Activated CD4-positive, CD25-positive, alpha-beta regulatory T cell treated with anti-CD3 and anti-CD28 coated beads, Interleukin-2, amount 50 U/mL, for 24 hours (primary cell): ENCODE measurements at places on chromosomes 16 and 17.

DNA sequence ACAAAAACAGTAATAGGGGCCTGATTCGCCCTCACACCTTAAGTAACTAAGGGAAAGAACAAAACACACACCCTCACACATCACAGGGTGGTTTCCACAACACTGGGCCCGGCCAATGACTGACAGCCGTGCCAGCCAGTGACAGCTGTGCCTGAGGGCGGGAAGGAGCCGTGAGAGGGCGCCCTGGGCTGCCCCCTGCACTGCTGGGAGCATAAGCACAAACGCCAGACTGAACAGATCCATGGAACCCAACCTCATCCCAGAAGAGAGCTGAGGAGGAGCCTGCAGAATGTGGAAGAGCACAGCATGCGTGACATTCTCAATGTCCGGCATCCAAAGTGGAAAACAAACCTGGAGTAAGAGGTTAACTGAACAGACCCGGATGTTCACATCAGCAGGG lies 16.0 kb downstream of the CSNK1D start:
- peak; percentile 100 for ATAC-seq

DNA sequence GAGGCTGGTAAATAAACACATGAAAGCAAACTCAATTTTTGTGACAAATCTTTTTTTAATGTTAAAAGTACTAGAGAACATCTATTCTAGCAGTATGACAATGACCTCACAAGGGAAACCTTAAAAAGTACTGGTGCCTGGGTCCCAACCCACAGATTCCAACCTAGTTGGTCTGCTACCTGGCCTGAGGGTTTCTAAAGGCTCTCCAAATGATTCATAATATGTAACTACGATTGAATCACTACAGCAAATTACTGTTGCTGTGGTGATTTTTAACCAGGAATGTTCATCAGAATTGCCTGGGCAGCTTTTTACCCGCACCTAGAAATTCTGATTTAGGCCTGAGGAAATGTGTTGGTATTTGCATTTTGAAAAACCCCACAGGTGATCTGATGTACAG lies 26.1 kb downstream of the CDR2 start:
- ATAC-seq, result no peak

GRCh38 chr16:57245472-57246113 lies 534 bp downstream of the ARL2BP start:
- no peak for ATAC-seq

GRCh38 chr17:49375544-49375943 lies 13.5 kb upstream of the ZNF652 start:
- ATAC-seq, result no peak

DNA sequence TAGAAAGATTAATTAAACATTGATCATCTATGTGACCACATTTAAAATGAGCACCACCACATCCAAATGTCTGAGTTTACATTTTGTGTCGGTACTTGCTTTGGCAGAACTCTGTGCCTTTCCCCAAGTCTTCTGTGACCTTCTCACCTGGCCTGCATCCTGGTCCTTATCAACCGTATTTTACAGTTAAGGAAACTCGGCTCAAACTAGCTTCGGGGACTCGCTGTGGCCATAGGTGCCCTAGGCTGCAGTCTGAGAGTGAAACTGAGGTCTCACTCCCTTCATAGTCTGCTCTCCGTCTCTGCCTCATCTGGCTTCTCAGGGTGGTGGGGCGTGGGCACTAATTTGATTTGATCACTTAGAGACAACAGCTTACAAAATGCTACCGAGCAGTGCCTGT lies 555.5 kb downstream of the WWOX start:
- no peak for ATAC-seq

GRCh38 chr16:15741207-15741871 lies 91.3 kb downstream of the NDE1 start:
- ATAC-seq, result no peak

GRCh38 chr17:69646729-69647128 lies 232.2 kb downstream of the MAP2K6 start:
- ATAC-seq, result no peak

- ATAC-seq, result no peak
Measured at GRCh38 chr16:67391424-67392300, 1.6 kb downstream of the TPPP3 start.

DNA sequence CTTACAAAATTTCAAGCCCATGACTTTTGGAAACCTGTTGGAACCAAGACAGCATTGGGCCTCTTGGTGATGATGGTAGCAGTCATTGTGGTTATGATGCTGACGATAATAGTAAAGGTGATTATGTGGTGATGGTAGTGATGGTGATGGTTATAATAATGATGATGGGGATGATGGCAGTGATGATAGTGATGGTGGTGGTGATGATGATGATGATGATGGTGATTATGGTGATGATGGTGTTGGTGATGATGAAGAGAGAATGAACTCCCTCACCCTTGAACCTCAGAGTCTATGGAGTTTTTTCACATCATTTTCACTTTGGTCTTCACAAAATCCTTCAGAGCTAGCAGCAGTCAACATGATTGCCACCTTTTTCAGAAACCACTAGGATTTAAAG lies 105.3 kb upstream of the ASIC2 start:
- ATAC-seq, result no peak

- ATAC-seq, result peak; percentile 90
Measured at GRCh38 chr16:53372992-53373871, 61.0 kb upstream of the RBL2 start.
